ENCODE measurements at places on chromosomes 7 and 10.

GRCh38 chr10:128982616-128982915 lies 484.5 kb upstream of the MGMT start:
- no peak for DNase-seq

GRCh38 chr10:111724121-111724520 lies 459.4 kb downstream of the GPAM start:
- DNase-seq: no peak

- no peak for DNase-seq
Measured at GRCh38 chr10:126904818-126905701, at the start of gene DOCK1. TSS of gene DOCK1 (plus strand) at chr10:126905428. CDS start at chr10:126905518, 90 bp downstream.

DNA sequence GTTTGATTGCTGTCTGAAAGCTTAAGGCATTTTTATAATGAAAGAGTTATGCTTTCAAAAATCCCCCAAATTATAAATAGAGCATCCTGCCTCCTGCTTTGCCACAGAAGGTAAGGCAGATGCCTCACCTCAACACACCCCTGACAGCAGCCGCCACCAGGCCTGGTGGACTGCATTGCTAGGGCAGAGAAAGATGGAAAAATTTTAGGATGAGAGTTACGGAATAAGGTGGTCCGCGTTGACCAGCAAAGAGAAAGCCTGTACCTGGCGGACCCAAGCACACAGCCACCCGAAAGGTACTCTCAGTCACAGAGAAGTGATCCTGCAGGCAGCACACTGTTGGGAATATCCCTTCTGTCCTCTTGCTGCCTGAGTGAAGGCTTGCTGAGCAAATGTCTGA lies 360.4 kb upstream of the SHH start:
- DNase-seq: no peak

DNA sequence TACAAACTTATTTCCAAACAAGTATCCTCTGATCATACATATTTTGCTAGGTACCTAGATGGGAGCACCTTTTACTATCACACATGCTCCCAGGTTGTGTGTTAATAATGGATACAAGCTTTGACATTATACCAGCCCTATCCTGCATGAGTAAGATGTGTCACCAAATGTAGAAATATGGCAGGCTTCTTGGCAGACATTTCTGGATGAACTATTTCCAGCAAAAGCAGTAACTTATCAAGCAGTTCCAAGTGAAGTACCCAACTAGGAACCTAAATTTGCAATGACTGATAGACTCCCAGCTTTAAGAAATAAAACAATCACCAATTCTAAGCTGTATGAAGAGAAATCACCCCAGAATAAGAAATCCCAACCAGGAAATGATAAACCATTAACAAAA lies 103.7 kb upstream of the TMEM72 start:
- no peak for DNase-seq

- no peak for DNase-seq
Measured at GRCh38 chr10:132547421-132547861, 9.9 kb downstream of the INPP5A start.

- no peak for DNase-seq
Measured at GRCh38 chr10:69842020-69842419, 40.3 kb downstream of the COL13A1 start.

DNA sequence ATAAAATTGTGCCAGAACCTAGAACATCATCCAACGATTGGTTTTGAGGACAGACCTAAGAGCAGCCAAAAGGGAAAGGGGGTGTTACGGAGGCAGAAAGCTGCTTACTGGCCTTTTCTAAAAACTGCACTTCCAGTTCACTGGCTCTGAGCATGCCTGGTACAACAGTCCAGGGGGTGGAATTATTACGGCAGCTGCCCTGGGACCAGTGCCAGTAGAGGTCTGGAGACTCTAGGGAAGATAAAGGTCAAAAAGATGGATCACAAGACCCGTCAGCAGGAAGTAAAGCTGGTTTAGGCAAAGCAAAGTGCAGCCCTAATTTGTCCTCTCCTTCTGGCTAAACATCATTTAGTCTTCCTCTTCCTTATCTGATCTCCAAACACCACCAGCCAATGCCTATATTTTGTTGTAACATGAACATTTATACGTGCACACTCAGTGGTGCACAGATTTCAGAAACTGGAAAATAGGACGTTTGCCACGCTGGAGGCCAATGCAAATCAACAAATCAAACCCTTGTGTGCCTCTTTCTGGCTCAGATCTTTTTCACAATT lies 216.4 kb upstream of the DPP6 start:
- no peak for DNase-seq
